ENCODE measurements at places on chromosomes 5 and 9.

GRCh38 chr9:119853126-119853525 is 483.9 kb upstream of the BRINP1 start:
- no peak for DNase-seq

DNA sequence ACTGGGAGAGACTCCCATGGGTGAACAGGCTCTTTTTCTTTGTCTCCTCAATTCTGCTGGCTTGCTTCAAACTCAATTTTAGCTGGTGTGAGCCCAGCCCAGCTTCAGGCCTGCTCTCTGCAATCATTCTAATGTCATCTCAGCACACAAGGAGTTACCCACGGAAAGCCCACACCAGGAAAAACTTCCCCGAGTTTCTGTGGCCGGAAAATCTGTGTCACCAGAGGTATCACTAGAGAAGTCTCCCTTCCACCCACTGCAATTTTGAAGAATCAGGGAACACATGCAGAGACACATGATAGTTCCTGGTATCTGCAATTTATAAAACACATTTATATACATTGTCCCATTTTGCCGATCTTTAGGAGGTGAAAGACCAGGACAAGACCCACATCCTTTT is 13.5 kb upstream of the NDFIP1 start:
- DNase-seq: no peak

DNA sequence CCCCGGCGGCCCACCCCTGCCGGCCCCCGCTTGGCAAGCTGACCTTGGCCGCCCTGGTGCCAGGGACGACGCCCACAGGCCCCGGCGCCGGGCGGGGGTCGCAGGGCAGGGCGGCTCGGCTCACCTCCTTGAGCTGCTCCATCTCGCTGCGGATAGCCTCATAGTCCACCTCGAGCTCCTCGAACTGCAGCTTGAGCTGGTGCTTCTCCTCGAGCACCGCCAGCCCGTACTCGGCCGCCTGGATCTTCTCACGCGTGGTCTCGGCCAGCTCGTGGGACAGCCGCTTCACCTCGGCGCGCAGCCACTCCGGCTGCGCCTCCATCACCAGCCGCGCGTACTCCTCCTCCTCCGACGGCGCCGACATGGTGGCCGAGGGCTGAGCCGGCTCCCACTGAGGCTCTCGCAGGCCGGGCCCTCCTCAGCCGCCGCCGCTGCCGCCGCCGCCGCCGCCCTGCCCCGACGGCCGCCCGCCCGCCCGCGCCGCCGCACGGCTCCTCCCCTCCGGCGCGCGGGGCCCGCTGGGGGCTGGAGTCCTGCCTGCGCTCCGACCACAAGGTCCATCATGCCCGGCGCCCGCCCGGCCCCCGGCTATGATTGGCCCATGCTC is at the start of gene BICD2:
Gene BICD2, minus strand, starts transcription at position 453 of the 607 bp plus-strand sequence. Its CDS starts 89 bp downstream, at position 364.
- DNase-seq: no peak

- DNase-seq: no peak
Measured at GRCh38 chr5:148825716-148826052, 727 bp upstream of the ADRB2 start.

GRCh38 chr9:131511880-131512279 is 9.2 kb downstream of the POMT1 start:
- no peak for DNase-seq

DNA sequence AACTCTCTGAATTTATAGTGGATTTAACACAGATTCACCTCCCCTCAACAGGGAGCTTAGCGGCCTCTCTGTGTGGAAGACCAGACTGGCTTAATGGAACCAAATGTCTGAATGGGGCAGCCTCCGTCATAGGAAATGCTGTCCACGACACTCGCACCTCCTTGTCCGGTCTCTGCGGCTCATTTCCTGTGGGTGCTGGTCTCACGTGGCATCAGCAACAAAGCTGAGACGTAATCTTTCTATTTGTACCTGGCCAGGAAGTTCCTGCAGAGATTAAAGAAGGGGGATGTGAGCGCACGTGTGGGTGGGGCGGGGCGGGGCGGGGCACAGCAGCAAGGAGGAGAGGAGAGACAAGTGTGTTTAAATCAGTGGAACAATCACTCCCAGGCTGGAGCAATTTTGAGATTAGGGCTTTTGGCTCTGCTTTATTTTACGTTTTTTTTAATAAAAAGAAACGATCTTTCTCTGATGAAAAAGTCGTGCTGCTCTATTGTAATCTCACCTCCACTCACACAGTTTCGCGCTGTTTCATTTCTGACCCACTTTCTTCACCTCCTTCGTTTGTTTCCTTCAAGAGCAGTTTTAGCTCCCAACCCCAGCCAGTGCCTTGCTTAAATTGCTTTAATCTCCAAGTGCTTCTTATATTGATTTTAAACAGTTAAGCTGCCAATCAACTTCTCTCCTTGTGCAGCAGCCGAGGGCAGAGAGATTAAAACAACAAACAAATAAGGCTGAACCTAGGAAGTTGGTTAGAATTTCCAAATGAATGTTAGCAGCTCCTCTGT is 132.2 kb upstream of the ASTN2 start:
- DNase-seq: no peak

GRCh38 chr9:37436540-37436939 is 14.0 kb downstream of the GRHPR start:
- DNase-seq: no peak

- no peak for DNase-seq
Measured at GRCh38 chr5:175658299-175659145, 651 bp downstream of the HRH2 start.

GRCh38 chr9:109012009-109012875 is 1.1 kb downstream of the CTNNAL1 start:
- peak; percentile 88 for DNase-seq

DNA sequence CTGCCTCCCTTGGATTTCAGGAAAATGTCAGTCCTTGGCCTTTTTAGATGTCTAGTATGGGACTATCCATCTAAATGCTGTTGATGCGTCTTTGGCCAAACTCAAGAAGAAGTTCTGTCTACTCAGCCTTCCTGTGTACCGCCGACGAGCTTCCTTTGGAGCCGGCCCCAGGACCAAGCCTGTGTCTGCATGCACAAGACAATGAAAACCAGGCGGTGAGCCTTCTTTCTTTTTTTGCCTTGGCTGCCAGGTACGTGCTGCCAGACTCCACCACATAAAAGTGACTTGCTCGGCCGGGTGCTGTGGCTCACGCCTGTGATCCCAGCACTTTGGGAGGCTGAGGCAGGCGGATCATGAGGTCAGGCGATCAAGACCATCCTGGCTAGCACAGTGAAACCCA is 6.0 kb upstream of the NEURL1B start:
- DNase-seq: no peak

- no peak for DNase-seq
Measured at GRCh38 chr9:133117271-133118178, 3.5 kb downstream of the RALGDS start.

GRCh38 chr9:92189782-92190535 is 74.7 kb upstream of the SPTLC1 start:
- DNase-seq: no peak

- no peak for DNase-seq
Measured at GRCh38 chr5:8050616-8051175, 181.7 kb downstream of the MTRR start.

DNA sequence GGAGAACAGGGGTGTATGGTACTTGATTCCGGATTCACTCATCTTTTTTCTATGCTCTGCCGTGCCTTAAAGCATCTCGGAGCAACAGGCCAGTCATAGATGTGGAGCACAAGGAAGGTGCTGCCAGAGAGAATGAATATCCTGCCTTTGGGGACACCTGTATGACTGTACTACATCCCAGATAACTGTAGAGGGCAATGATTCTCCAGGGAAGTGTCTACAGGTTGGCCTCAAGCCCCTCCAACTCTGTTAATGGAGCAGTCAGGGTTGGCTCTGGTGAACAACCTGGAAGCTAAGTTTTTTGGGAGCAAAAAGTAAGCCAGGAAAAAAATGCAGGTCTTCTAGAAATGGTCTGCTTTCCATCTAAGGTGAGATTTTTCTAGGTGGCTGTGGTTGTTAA is 71.0 kb downstream of the NREP start:
- no peak for DNase-seq

DNA sequence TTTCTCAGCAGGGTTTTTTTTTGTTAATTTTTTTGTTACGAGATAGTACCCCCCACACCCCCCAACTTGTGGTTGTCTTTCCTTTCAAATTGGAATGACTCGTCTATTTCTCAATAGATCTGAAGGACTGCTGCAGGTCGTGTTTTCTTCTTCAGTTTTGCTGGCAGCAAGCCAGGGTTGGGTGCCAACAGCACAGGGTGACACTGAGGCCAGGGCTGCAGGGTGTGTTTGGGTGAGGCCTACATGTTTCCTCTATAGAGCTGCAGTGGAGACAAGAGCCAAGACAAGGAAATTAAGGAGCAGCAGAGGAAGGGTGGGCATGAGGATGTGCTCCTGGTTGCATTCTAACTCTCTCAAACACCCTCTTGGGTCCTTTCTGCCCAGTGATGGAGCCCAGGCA is 52.2 kb downstream of the NXNL2 start:
- no peak for DNase-seq

DNA sequence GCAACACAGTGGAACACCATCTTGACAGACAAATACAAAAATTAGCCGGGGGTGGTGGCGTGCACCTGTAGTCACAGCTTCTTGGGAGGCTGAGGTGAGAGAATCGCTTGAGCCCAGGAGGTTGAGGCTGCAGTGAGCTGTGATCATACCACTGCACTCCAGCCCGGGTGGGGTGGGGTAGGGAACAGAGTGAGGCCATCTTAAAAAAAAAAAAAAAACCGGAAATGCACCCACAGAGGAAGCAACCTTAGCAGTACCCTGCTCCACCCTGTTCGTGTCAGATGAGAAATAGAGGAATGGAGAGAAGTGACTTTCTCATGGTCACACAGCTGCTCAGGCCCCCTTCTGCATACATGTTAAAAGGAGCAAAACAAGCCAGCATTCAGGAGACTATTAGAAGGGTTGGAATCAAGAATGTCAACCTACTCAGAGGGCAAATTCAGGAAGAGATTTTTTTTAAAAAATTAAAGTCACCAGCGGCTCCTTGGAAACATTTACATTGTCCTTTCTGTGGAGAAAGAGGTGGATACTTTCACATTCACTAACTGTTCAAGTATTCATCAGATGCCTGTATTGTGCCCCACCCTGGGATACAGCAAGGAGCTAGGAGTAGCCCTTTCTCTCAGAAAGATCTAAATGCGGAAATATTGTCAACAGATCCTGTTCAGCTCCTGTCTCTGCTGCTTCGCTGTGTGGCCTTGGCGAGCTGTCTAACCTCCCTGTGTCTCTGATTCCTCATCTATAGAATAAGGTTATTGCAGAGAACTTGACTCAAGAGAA is 41.0 kb downstream of the CYFIP2 start:
- no peak for DNase-seq

DNA sequence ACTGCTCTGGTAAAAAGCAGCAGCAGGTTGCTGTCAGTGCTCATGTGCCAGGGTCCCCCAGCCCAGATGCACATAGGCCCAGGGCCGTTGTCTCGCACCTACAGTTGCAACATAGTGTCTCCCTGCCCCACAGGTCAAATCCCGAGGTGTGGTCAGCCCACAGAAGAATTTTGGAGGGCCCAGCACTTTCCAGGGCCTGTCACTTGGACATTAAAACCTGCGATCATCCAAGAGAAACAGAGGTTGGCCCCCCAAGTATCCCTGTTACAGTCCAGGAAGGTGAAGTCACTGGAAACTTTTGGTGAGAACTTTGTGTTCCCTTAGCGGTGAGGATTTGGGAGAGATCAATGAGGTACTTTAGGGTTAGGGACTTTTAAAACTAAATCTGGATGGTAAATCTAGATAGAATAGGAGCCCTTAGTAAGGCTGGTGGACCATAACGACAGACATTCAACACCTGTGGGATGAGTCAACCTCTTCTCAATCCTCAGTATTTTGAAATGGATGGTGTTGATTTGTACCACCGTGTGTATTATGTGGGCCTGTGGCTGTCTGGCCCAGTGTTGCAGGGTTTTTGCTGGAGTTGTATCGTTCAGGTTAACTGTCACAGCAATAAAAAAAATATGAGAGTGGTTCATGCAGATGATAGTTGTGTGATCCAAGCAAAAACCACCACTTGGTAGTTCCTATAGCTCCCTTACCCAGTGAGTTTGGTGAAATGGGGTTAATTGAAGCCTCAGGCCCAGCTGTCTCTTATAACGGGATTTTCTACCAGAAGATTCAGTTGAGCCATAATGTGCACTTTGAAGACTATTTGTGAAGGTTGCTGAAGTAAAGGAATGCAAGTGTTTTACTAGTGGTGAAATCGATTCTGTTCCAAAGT is 19.2 kb downstream of the OR2S2 start:
- no peak for DNase-seq

DNA sequence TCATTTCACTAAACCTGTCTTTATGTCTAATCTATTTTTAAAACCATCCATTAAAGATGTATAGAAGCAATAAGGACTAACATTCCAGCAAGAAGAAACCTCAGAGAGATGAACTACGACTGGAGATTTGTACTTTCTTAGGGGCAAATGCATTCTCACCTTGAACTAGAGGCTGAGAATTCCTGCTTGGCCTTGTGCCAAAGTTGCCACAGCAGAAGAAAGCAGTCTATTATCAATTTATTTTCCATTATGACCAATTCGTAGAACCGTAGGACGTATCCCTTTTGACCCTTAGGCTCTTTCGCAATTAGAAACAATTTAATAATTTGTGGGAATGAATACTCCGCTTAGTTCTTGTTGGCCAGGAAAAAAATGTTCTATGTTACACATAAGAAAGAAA is 1647.4 kb upstream of the CDH9 start:
- no peak for DNase-seq

DNA sequence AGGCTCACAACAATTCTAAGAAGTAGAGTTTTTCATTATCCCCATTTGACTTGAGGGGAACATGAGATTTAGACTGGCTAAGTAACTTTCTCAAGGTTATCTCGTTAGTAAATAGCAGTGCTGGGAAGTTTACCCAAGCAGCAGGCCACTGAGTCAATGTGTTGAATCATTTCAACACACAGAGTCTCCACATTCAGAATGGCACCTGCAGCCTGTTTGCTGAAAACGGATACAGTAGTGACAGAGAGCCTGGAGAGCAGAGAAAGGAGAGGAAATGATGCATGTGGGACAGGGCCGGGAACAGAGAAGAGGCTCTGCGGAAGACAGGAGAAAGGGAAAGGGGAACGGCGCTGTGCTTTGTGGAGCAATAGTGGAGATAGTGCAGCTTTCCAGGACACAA is 33.5 kb upstream of the ZSWIM6 start:
- DNase-seq: no peak

DNA sequence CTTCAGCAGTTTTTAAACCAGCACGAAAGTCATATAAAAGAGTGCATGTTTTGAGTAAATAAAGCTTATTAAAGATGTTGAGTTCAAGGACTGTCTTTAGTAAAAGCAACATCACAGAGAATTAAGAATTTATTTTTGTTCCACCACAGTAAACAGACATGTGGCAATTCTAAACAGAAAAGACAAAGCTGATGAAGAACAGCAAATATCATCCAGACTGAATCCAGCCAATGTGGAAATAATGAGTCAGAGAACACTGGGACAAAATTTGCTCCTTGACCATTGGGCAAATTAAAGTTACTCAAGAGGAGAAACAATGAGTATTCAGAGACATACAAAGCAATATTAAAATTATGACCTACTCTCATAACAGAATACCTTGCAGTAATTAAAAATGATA is 28.8 kb downstream of the OR2K2 start:
- no peak for DNase-seq

DNA sequence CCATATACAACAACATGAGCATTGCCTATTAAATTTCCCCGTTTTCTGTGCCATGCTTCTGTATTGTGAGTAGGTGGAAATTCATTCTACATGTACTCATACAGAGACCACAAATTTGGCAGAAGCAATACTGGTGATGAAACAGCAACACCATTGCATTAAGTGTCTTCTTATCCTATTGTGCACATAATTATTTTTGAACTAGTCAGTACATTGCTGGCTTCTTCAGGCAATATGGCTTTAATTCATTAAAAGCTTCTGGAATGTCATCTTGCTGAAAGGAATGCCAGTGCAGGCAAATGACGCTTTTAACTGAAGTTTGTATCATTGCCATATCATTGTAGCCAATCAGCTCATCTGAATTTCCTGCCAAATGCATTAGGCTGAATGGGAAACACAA is 82.6 kb downstream of the KIAA1958 start:
- DNase-seq: no peak

Data from SW 1271 (cell line).